HCT116 (cell line): ENCODE measurements at places on chromosomes 3 and 15. TPM values are rescaled to one million over a fixed set of nuclear protein-coding genes. Genes with fewer than 3 reads are reported as not detected.

DNA sequence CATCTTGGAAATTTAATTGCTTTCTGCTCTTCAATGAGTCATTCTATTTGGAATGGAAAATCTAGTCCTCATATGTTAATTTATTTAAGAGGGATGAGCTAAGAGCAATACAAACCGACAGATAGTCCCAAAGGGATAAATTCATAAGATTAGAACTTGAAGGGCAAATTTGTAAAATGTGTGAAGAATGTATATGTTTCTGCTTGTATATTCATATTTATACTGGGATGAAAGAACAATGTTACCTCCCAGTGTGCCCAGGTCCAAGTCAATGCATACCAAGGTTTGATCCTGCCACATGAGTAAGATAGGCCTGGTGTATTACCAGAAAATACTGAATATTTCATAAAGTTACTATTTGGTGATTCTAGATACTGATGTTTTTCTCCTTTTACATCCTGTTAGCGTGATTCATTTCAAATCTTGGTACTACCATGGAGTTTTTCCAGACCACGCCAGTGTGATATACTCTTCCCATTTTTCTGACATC, 255.6 kb upstream of the SEMA6D start:
- no peak for DNase-seq

DNA sequence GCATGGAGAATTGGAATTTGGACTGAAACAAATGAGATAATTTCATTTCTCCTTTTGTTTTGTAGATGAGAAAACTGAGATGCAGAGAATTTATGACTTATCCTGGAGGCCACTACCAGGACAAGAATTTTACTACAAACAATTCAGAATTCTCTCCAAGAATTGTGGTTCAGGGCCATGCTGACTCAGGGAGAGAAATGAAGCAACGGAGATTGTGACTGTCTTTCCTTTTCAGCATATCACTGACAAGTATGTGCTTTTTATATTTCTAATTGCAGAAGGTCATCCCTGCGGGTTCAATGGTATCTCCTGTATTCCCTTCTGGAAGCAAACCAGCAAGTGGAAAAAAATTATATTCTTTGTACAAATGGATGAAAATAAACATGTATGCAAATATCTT, 170.8 kb upstream of the MITF start:
- DNase-seq, result no peak

DNA sequence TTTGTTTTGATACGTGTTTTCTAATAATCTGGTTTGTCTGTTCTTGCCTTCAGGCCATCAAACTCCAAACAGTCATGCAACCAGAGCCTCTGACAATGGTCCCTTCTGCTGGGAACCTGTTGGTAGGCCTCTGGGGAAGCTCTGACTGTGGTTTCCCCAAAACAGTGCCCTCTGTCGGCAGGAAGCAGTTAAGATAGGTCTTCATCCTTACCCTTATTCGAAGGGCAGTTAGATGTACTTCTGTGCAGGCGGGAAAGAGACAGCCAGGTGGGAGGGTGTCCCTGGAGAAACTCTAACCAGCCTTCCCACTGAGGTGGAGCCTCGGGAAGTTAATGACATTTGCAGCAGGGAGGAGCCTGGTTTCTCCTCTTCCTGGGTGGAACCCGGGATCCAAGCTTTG, 81.6 kb upstream of the CHMP2B start:
- peak; percentile 42 for DNase-seq

GRCh38 chr3:43477600-43477999, 144.2 kb downstream of the ANO10 start:
- DNase-seq, result no peak

GRCh38 chr15:50030456-50030855, 88.6 kb downstream of the ATP8B4 start:
- no peak for DNase-seq

DNA sequence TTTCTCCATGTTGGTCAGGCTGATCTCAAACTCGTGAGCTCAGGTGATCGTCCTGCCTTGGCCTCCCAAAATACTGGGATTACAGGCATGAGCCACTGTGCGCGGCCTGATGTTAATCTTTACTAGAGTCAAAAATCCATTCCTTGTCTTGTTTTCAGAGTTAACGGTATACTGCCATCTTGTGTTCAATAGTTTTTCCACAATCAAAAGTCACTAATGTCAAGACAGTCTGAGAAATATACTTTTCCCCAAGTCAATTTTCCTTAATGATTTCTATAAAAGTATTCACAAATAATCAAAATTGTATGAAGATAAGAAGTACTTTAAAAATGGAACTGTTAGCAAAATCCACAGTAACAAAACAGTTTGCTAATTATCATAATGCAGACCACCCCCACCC, 8.5 kb downstream of the CRBN start:
- peak; percentile 33 for DNase-seq

- no peak for DNase-seq
Measured at GRCh38 chr3:168424059-168424734, 328.5 kb upstream of the GOLIM4 start.

DNA sequence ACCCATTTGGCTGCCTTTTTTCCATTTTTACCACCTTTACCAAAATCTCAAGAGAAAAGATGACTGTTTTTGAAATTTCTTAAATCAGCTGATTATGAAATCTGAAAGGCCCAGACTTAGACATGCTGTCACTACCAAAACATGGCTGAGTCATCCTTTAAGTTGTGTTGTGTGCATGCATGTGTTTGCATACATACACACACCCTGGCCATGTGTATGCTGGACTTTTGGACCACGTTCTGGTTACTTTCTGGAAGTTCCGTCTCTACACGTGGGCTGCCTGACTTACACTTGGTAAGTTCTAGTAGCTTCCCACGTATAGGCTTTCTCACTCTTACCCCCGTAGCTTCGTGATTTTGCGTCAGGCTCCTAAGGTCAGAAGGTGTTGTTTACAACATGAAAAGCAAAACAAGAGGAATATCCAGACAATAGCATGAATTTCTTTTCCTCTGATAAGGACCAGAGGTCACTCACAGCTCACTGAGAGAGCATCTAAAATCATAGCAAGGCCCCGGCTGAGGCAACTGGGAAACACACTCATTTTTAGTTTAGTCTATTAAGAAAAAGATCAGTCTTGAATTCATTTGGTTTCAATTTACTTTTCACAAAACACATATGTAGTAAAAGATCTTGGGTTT, 62.4 kb downstream of the COL8A1 start:
- DNase-seq, result no peak

GRCh38 chr3:16118396-16118795, 56.1 kb upstream of the GALNT15 start:
- no peak for DNase-seq

DNA sequence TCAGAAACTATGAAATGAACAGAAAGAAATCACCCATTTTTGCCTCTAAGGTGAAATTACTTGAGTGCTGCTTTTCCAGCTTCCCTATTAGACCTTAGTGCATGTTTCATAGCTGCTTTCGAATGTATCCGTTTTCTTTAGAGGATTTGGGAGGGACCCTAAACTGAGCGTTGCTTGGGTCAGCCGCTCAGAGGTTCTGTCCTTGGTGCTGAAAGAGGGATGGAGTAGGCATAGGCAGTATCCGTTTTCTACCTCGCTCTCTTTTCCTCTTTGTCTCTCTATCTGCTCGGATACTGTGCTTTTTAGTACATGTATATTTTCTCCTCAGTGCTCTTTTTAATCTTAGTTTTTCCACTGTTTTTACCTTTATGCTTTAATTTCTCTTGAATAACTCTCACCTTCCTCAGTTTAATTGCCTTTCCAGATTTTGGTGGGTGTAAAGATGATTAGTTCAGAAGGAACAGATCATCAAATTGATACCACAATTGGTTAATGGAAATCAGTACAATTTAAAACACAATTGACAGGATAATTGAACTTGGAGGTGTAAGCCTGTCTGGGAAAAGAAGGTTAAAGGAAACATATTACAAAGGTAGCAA, at the start of gene DRD3:
DRD3 (minus strand) TSS at position 283 of the 599 bp plus-strand sequence. CDS start 7,060 bp downstream, outside the sequence.
- no peak for DNase-seq

DNA sequence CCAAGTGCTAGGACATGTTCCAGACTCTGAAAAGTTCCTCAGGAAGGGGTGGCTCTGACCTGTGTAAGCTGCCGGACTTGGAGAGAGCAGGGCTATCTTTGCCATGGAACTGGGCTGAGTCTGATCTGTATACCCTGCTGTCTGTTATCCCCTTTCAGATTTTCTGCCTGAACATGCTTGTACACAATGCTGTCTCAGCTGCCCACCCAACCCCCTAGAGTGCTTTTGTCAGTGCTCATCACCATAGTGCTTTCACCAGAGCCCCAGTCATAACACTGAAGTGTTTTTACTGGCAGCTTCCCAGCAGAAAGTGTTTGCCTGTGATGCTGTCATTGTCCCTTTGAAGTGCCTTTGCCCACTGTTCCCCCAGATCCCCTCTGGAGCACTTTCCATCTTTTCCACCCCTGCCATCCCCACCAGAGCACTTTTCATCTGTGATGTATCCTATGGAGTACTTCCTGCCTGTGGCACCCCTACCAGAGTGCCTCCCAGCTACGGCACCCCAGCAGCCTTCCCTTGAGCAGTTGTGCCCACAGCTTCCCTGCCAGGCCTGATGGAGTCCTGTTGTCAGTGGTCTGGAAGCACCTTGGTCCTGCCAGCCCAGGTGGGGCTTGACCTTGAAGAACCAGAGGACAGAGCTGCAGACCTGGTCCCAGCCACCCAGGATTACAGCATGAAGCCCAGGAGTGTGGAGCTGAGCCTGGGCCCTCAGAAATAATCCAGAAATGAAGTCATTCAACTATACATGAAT, 397.7 kb downstream of the DIPK2A start:
- DNase-seq, result no peak

Gene ENTPD3
- total RNA-seq, result not detected

Gene CCRL2
- total RNA-seq, result not detected

Gene CFAP92
- 3.6 TPM for total RNA-seq

Gene GOLGA8G
- not detected for total RNA-seq

Gene ZNF774
- total RNA-seq, result 4.0 TPM

Gene TIGIT
- 0.07 TPM for total RNA-seq
